ENCODE measurements at places on chromosomes 5 and 9. TPM values are rescaled to one million over a fixed set of nuclear protein-coding genes. Genes with fewer than 3 reads are reported as not detected.

GRCh38 chr5:135941711-135942110 is 13.1 kb downstream of the LECT2 start:
- no peak for DNase-seq

GRCh38 chr9:133247632-133248031 is 27.4 kb downstream of the ABO start:
- no peak for DNase-seq

Gene TMEM250
- 8.0 TPM for total RNA-seq

DNA sequence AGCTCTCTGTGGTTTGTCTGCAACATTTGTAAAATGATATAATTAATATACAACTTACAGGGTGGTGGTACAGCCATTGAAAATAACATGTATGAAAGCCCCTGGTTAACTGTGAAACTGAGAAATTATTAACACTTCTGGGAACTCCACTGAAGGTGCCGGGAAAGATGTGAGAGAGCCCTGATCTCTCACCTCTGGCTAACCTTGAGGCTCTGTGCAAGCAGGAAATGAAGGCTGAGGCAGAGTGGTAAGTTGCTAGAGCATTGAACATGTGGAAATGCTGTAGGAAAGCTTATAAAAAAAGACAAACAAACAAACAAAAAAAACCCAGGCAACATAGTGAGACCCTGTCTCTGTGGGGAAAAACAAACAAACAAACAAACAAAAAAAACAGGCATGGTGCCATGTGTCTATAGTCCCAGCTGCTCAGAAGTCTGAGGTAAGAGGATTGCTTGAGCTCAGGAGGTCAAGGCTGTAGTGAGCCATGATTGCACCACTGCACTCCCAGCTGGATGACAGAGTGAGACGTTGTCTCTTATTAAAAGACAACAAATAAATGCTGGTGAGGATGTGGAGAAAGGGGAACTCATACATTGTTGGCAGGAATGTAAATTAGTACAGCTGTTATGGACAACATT is 7.5 kb downstream of the CATSPER3 start:
- no peak for DNase-seq

DNA sequence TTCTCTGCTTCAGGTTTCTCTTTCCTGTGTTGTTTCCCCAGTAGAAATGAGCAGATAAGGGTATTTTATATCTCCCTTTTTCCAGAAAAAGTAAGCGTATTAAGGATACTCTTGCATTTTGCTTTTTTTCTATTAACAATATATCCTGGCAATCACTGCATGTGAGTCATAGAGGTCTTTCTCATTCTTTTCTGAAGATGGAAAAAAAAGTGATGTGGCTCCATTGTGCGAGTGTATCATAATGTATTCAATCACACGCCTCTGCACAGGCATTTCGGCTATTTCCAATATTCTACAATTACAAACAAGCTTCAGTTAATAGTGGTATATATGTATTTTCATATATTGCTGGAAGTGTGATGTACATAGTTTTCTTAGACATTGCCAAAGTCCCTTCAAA is 155.9 kb downstream of the MED27 start:
- no peak for DNase-seq

Gene CTNND2
- total RNA-seq: 36.2 TPM

Gene GRM6
- total RNA-seq: not detected
